Tibial nerve (tissue), 4 donors: ENCODE measurements at places on chromosomes 1 and 21. TPM values are rescaled to one million over a fixed set of nuclear protein-coding genes. Genes with fewer than 3 reads are reported as not detected.

DNA sequence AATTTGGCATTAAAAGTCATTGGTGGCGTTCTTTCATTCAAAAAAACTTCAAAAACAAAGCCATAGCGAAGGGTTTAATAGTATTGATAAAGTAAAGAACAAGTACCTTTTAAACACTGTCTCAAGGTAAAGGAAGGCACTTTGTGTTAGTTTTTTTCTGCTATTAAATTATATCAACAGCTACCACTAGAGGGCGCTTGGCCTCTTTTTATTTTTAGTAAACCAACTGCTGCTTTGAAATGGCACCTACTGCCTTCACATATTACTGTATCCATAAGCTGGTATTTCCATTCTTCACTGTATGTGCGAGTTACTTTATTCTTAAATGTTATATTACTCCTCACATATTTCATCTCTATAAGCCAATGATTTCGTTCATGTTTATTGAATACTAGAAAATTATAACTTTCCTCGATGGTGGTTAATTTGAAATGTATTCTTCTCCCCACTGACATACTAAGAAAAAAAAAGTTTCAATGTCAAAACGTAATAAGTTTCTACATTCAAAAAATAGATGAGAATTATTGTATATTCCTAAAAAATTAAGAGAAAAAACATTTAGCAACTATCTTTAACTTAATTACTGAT is 125.7 kb upstream of the CXADR start:
- H3K4me3 ChIP-seq: no peak overlapping the region
- no peak overlapping the region for H3K27ac ChIP-seq
- H3K4me1 ChIP-seq: no peaks in the 10 kb centered on the region

DNA sequence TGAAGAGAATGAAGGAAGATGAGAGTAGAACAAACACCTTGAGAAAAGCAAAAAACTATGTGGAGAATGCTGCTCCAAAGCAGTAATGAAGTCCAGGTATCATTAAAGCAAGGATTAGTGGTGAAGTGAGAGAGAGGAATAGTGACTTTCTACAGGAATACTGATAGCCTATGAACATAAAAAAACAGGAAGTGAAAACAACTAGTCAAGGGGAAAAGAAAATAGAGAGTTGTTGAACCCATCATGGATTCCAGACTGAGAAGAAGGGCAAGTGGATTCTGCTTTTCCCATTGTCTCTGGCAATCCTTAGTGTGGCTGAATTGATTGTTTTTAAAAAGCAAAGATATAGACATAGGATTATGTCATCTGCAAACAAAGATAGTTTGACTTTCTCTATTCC is 119.9 kb upstream of the LHX8 start:
- no peak for DNase-seq
- no peaks in the 10 kb centered on the region for H3K27me3 ChIP-seq
- H3K4me3 ChIP-seq: no peak overlapping the region
- H3K27ac ChIP-seq: no peak overlapping the region
- H3K36me3 ChIP-seq: no peaks in the 10 kb centered on the region

DNA sequence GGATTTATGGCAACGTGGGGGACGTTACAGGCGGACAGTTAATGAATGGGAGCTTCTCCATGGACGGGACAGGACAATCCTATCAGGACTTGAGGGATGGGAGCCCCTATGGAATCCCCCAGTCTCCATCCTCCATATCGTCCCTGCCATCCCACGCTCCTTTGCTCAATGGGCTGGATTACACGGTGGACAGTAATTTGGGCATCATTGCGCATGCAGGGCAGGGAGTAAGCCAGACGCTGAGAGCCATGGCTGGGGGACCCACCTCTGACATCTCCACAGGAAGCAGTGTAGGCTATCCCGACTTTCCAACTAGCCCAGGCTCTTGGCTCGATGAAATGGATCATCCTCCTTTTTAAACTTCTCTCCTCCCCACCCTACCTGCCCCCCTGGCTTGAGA is 44.2 kb downstream of the LHX4 start:
- no peak for DNase-seq
- no peak overlapping the region for H3K27ac ChIP-seq
- no peaks in the 10 kb centered on the region for H3K4me1 ChIP-seq

- H3K4me1 ChIP-seq: no peaks in the 10 kb centered on the region
- H3K27ac ChIP-seq: no peak overlapping the region
- no peak for DNase-seq
- no peaks in the 10 kb centered on the region for H3K27me3 ChIP-seq
- H3K4me3 ChIP-seq: no peak overlapping the region
Measured at GRCh38 chr1:245829194-245829593, 674.4 kb downstream of the KIF26B start.

DNA sequence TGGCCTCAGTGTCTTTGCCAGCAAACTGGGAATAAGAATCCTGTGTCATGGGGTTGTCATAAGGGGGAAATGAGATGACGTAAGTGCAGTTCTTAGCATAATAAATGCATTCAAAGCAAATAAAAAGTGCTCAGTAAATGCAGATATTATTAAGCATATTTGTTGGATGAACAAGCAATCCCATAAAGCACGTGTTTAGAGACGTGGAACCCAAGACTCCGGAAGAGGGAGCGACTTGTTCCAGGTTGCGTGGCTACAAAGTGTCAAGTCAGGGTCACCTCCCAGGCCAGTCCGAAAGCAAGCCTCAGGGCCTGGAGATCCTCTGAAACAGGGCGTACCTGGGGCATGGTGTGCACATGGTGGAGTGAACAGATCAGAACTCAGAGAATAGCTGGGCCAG is 58.0 kb upstream of the LAPTM5 start:
- H3K4me1 ChIP-seq: peaks cover 48% of the 10 kb centered on the region
- DNase-seq: no peak
- no peak overlapping the region for H3K4me3 ChIP-seq

GRCh38 chr1:205488074-205488723 is 16.3 kb upstream of the CDK18 start:
- no peaks in the 10 kb centered on the region for H3K36me3 ChIP-seq
- H3K27me3 ChIP-seq: peaks cover 64% of the 10 kb centered on the region
- no peak overlapping the region for H3K27ac ChIP-seq
- no peak overlapping the region for H3K4me3 ChIP-seq
- peaks cover 4% of the 10 kb centered on the region for H3K4me1 ChIP-seq
- DNase-seq: peak; percentile 15

GRCh38 chr1:31043631-31044030 is 21.9 kb downstream of the PUM1 start:
- H3K4me3 ChIP-seq: no peak overlapping the region
- H3K27me3 ChIP-seq: no peaks in the 10 kb centered on the region
- no peak overlapping the region for H3K27ac ChIP-seq
- H3K36me3 ChIP-seq: peaks cover 9% of the 10 kb centered on the region
- H3K4me1 ChIP-seq: peaks cover 4% of the 10 kb centered on the region
- DNase-seq: no peak

DNA sequence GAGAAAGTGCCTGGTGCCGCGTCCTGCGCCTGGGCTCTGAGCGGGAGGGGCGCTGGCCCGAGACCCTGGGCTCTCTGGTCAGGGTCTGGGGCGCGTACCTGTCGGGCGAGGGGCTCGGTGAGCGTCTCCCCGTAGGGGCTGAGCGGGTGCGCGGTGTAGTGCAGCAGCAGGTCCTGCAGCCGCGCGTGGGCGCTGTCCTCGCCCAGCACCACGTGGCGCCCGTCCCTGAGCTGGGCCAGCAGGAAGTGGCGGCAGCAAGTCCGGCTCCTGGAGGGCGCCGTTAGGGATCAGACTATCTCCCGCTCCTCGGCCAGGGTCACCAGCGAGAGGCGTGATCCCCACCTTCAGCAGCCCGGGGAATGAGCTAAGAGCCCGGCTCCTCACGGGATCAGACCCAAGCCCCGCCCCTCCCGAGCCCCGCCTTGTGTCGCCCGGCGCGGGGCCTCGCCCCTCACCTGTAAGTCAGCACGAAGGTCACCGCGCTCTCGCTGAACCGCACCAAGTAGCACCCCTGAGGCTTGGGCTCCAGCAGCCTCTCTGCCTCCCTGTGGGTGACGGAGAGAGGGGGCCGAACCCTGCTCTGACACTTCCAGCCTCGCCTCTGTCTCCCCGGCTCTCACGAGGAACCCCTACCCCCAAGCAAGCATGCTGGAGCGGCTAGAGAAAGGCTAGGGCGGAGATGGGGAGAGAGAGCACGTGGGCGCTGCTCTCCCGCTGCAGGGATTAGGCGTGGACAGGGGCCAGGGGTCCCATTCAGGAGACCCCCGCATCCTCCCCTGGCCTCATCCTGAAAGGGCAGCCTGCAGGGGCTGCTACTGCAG is 2.7 kb downstream of the SH2D2A start:
- peak overlapping the region; percentile 49 for H3K4me3 ChIP-seq
- DNase-seq: peak; percentile 43
- H3K36me3 ChIP-seq: no peaks in the 10 kb centered on the region
- H3K27ac ChIP-seq: peak overlapping the region; percentile 44
- peaks cover 14% of the 10 kb centered on the region for H3K4me1 ChIP-seq

- H3K4me1 ChIP-seq: no peaks in the 10 kb centered on the region
- H3K27me3 ChIP-seq: no peaks in the 10 kb centered on the region
- H3K36me3 ChIP-seq: no peaks in the 10 kb centered on the region
- no peak overlapping the region for H3K27ac ChIP-seq
- H3K4me3 ChIP-seq: no peak overlapping the region
Measured at GRCh38 chr1:181438013-181438412, 45.3 kb upstream of the CACNA1E start.

GRCh38 chr1:35505911-35506798 is 51.0 kb downstream of the KIAA0319L start:
- H3K27ac ChIP-seq: peak overlapping the region; percentile 40
- peaks cover 51% of the 10 kb centered on the region for H3K4me1 ChIP-seq
- DNase-seq: no peak
- no peaks in the 10 kb centered on the region for H3K27me3 ChIP-seq

Gene C1orf141
- not detected for total RNA-seq

Gene MAP3K21
- 1.1 TPM for total RNA-seq

DNA sequence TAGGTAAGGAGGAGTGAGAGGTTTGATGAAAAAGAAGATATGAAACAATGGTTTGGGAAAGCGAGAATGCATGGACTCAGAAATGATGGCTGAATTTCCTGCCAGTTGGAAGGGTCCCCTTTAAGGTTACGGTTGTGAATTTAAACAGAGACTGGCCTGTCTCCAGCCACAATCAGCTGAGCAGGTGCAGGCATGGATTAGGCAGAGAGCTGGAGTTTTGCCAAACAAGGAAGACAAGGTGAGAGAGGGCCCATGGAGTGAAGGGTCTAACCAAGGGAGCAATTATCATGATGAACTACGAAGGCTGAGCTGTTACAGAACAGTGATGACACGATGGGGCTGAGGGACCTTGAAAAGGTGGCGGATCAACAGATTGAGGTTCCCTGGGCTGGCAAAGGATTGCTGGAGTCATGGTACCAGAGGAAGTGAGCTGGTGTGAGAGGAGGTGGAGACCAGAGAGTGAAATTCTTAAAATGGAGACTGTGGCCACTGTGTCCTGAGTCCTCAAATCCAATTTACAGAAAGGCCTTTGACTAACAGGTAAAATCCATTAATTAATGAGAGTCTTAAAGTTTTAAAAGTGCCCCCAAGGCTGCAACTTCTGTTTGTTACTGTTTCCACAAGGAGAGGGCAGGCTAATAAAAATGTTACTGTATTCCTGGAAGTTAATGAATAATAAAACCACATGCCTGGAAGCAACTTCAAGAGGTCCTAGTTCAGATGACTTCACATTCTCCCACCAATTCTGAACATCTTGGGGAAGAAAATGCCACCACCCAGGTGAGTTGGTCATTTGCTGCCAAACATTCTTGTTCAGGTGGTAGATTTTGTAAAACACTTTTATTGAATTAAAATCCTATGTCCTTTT is 41.5 kb downstream of the LHX9 start:
- H3K27ac ChIP-seq: no peak overlapping the region
- no peak for DNase-seq
- H3K4me1 ChIP-seq: no peaks in the 10 kb centered on the region
- H3K4me3 ChIP-seq: no peak overlapping the region
- H3K27me3 ChIP-seq: no peaks in the 10 kb centered on the region

DNA sequence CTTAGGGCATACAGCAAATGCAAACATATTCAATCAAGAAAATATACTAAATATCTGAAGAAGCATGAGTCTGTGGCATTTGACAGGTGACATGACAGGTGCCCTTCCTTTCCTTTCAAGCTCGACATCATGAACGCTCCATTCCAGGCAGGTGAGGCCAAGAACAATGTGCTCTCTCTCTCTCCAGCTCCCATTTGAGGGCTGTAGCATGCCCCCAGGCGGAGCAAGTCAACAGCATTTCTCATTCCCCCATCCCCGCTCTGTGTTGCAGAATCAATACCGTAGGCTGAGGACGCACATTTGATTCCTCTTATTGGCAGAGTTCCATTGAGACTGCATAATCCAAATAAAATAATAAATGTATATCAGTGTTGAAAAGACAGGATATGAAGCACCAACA is 24.6 kb upstream of the PLPPR4 start:
- H3K27me3 ChIP-seq: no peaks in the 10 kb centered on the region
- H3K36me3 ChIP-seq: no peaks in the 10 kb centered on the region
- no peak for DNase-seq

Gene ATP1A4
- 0.90 TPM for total RNA-seq

Gene HSPB7
- 31.6 TPM for total RNA-seq

GRCh38 chr21:37047079-37047478 is 25.8 kb downstream of the PIGP start:
- no peaks in the 10 kb centered on the region for H3K4me1 ChIP-seq
- no peak overlapping the region for H3K27ac ChIP-seq
- H3K27me3 ChIP-seq: no peaks in the 10 kb centered on the region
- no peak for DNase-seq
- no peaks in the 10 kb centered on the region for H3K36me3 ChIP-seq

Gene OR2AK2
- total RNA-seq: not detected

Gene BSDC1
- 82.0 TPM for total RNA-seq

- no peak overlapping the region for H3K27ac ChIP-seq
- H3K4me1 ChIP-seq: no peaks in the 10 kb centered on the region
- H3K4me3 ChIP-seq: no peak overlapping the region
Measured at GRCh38 chr1:27682351-27682944, 10.5 kb upstream of the IFI6 start.

GRCh38 chr1:154745750-154746425 is 124.2 kb downstream of the KCNN3 start:
- H3K27ac ChIP-seq: no peak overlapping the region
- no peaks in the 10 kb centered on the region for H3K36me3 ChIP-seq
- DNase-seq: no peak
- no peaks in the 10 kb centered on the region for H3K27me3 ChIP-seq
- no peaks in the 10 kb centered on the region for H3K4me1 ChIP-seq

- no peaks in the 10 kb centered on the region for H3K27me3 ChIP-seq
- peak overlapping the region; percentile 49 for H3K4me3 ChIP-seq
- H3K36me3 ChIP-seq: no peaks in the 10 kb centered on the region
- peaks cover 25% of the 10 kb centered on the region for H3K4me1 ChIP-seq
- H3K27ac ChIP-seq: no peak overlapping the region
Measured at GRCh38 chr1:31373897-31374486, 1.1 kb upstream of the FABP3 start.

- H3K36me3 ChIP-seq: no peaks in the 10 kb centered on the region
- H3K27me3 ChIP-seq: no peaks in the 10 kb centered on the region
- peaks cover 38% of the 10 kb centered on the region for H3K4me1 ChIP-seq
- no peak overlapping the region for H3K27ac ChIP-seq
- no peak overlapping the region for H3K4me3 ChIP-seq
Measured at GRCh38 chr21:26057477-26058170, 112.9 kb downstream of the APP start.

GRCh38 chr1:201630582-201630981 is 91.7 kb downstream of the NAV1 start:
- H3K4me3 ChIP-seq: no peak overlapping the region
- no peaks in the 10 kb centered on the region for H3K27me3 ChIP-seq
- H3K27ac ChIP-seq: no peak overlapping the region
- no peaks in the 10 kb centered on the region for H3K36me3 ChIP-seq
- DNase-seq: no peak

GRCh38 chr1:10561497-10561896 is 86.7 kb downstream of the PEX14 start:
- no peaks in the 10 kb centered on the region for H3K4me1 ChIP-seq
- no peak overlapping the region for H3K4me3 ChIP-seq
- H3K27me3 ChIP-seq: no peaks in the 10 kb centered on the region
- H3K36me3 ChIP-seq: no peaks in the 10 kb centered on the region
